ENCODE measurements at places on chromosomes 2 and 18.

- no peak for DNase-seq
Observed at GRCh38 chr2:95042472-95043271, 17.2 kb downstream of the MAL start.

GRCh38 chr2:236684504-236685256 lies 115.1 kb downstream of the ACKR3 start:
- no peak for DNase-seq

DNA sequence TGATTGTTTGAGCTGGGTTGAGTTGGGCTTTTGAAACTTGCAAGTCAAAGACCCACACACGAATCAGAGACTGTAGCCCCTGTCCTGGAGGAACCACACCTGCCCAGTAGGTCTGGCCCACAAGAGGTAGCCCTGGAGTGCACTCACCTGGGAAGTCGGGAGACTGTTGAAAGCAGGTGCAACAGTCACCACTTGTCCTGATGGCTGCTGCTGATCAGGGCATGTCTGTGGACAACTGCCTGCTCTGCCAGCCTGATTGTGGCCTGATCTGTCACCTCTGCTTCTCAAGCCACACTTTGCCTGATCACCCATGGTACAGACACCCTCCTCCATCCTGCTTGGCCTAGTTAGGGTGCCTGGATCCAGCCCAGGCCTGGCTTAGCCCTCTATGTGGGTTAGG lies 105.0 kb upstream of the HAAO start:
- DNase-seq: no peak

DNA sequence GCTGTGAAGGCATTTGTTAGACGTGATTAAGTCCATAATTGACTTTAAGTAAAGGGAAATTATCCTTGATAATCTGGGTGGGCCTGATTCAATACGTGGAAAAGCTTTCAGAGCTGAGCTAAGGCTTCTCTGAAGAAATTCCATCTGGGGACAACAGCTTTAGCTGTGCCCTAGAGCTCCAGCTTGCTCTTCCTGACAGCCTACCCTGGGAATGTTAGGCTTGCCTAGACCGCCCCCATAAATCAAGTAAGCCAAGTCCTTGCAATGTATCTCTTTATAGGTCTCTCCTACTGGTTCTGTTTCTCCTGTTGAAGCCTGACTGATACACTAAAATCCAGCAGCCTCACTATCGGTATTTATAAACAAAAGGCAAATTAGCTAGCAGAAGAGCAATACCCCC lies 160.0 kb downstream of the STK39 start:
- no peak for DNase-seq

DNA sequence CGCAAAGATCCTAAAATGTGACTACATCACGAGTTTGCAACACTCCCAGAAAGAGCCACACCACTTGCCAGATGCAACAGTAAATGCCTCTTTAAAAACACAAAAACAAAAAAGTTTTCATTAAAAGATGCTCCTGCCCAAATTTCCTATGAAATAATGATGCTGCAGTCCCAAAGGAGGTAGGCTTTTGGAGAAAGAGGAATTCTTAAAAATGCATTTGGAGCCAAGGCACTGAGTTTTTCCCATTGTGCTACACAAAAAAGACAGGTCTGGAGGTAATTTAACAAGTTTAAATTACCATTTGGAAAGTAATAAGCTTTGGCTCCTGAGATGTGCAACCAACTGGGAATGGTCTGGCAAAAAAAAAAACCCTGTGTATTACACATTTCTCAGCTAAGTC lies 145.0 kb downstream of the PID1 start:
- DNase-seq: no peak

GRCh38 chr2:68800027-68800401 lies 65.4 kb downstream of the ARHGAP25 start:
- DNase-seq: no peak

DNA sequence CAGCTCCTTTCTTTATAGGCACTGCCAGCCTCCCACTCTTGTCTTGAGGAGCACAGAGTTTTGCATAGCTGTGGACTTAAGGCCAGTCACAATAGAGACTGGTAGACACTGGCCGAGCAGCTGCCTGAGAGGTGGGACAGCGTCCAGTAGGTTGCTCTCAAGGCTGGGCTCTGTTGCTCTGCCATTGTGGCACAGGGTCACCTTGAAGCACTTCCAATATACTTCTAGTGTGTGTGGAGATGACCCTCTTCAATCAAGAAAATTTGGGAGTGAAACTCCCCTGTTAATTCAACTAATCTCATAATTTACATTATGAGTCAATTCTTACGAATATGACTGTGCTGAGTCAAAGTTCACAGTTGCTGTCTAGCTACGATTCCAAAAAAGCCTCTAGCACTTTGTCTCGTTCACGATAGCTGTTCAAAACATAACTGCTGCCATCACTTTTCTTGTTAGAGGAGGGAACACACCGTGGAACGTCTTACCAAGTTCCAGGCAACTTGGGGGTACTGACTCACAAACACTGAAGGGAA lies 636.2 kb downstream of the EPHA4 start:
- DNase-seq: no peak

Measured in ELR (cell line).